SJSA1 (cell line): ENCODE measurements at places on chromosomes 5 and 9.
A peak's percentile ranks its signal among the peaks of the same experiment; 100 is the strongest.

GRCh38 chr9:128025736-128026135 lies 41.4 kb downstream of the NAIF1 start:
- DNase-seq, result no peak

GRCh38 chr5:150595466-150596031 lies 44.9 kb upstream of the SYNPO start:
- no peak for DNase-seq

DNA sequence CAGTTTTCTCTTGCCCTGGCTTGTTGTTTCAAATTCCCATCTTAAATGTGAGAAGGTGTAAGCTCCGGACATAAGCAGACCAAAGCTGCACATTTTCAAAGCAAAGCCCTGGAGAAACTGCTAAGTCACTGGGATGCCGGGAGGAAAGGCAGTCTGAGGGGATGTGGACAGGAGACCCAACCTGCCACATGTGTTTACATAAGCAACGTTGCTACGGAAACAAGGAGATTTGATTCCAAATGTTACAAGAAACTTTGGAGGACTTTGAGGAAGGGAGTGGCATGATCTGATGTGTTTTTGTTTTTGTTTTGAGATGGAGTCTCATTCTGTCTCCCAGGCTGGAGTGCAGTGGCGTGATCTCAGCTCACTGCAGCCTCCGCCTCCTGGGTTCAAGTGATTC lies 25.7 kb upstream of the INSYN2B start:
- DNase-seq, result no peak

- peak; percentile 42 for DNase-seq
These were observed 54.0 kb downstream of the CCDC171 start for GRCh38 chr9:15606643-15607472.

DNA sequence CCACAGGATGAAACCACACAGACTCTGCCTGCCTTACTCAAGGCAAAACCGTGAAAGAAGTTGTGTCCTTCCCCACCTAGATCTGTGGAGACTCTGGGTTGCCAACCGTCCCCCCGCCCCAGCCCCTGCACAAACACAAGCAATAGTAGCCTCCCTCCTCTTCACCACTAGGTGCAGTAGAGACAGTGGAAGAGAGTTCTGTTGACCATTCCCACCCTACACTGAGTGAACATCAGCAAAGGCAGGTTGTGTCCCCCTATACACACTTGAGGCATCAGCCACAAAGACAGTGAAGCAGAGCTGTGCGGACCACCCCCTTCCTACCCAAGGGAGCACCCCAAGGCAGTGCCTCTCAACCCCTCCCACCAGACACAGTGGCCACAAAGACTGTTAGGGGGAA lies 223.7 kb upstream of the NFIL3 start:
- no peak for DNase-seq

- DNase-seq, result no peak
These were observed 64.9 kb upstream of the ADAMTS19 start for GRCh38 chr5:129395247-129395646.

- DNase-seq, result no peak
These were observed 118.4 kb downstream of the CEP120 start for GRCh38 chr5:123304777-123305316.

DNA sequence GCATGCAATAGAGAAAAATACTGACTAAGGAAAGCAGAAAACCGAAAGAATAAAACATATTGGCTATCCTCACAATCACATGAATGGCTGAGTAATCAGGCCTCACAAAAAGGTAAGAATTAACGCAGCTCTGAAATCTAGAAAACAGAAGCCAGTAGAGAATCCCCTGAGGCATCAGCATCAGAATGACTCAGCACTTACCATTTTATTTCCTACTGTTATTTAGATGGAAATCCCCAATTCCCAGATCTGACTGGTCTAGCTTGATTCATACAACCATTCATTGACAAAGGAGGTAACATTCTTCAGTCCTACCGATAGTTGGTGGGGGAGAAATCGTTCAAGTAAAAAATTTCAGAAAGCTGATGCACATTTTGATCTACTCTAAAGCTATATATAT lies 1408.4 kb upstream of the WWC1 start:
- peak; percentile 24 for DNase-seq

- no peak for DNase-seq
These were observed 146.4 kb upstream of the SHB start for GRCh38 chr9:38215465-38215864.

- no peak for DNase-seq
These were observed 1709.0 kb upstream of the WWC1 start for GRCh38 chr5:166582416-166582815.

- no peak for DNase-seq
These were observed 45.6 kb downstream of the CFAP90 start for GRCh38 chr5:7805379-7805778.

GRCh38 chr5:40928886-40929448 lies 19.7 kb downstream of the C7 start:
- no peak for DNase-seq

GRCh38 chr5:80860924-80861613 lies 99.1 kb upstream of the RASGRF2 start:
- DNase-seq, result no peak

- no peak for DNase-seq
These were observed 48.9 kb downstream of the DYNC2I2 start for GRCh38 chr9:128607642-128608350.

- DNase-seq, result no peak
These were observed 75.9 kb upstream of the SEMA6A start for GRCh38 chr5:116650544-116650943.

GRCh38 chr5:848671-849111 lies 2.1 kb downstream of the ZDHHC11 start:
- DNase-seq, result peak; percentile 42

DNA sequence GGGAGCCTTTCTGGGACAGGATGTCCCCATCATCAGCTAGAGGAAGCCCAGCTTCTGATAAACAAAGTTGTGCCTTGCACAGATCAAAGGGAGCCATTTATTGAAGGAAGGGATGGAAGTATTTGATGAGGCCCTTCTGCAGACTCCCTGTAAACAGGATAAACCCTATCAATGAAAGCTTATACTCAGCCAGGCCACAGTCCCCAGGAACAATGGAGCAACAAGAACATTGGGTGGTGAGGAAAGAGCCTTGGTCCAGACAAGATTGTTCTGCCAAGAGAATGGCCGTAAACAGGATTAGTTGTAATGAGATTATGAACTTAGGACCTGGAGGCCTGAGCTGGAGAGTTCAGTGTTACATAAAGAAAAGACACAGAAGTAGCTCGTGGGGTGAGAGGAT lies 40.5 kb upstream of the LIFR start:
- no peak for DNase-seq

DNA sequence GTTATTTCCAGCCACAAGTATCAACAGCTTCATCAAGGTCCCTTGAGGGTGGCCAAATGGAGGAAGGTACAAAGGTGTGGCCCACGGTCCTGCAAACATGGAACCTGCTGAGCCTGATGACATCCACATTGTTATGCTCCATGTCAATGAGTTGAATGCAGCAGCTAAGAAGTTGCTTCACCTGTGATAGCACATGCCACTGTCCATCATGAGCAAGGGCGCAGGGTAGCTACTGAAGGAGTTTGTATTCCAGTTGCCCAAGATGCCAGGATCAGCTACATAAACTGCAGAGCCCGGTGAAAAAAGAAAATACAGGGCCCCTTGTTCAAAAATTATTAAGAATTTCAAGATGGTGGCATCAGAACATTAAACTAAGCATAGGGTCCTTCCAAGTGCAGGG lies 24.2 kb downstream of the LSM11 start:
- no peak for DNase-seq

DNA sequence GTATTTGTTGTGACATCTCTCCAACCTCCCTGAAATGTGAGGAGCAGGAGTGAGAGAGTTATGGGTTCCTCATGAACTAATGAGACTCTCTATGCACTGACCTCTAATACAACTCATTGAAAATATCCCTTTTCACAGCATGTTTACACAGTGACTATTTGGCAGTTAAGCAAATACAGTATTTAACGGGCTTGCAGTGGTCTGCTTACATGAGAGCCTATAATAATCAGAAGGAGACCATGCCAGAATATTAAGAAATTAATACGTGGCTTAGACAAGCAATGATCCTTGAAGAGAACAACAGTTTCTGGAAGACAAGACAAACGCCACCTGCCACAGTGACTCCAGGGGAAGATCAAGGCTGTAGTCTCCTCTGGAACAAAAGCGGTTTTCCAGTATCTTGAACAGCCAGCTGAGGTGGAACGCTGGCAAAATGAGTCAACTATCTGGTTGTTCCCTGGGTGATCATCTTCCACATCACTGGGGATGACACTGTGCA lies 424.5 kb downstream of the DMAC1 start:
- DNase-seq, result no peak

DNA sequence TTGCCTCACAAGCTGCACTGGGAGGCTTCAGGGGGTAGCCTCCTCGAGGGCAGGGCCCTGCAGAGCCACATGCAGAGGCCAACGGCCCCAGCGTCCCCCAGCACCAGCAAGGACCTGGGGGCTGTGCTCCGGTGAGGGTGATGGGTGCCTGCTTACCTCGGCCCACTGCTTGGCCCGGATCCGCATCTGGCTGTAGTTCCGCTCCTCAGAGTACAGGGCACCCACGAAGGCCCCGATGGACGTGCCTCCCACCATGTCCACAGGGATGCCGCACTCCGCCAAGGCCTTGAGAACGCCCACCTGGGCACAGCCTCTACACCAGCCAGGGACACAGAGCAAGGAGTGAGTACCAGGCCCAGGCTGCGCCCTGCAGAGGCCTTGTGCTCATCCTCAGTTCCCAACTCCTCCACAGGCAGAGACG lies 8.0 kb upstream of the NSMF start:
- DNase-seq, result no peak

DNA sequence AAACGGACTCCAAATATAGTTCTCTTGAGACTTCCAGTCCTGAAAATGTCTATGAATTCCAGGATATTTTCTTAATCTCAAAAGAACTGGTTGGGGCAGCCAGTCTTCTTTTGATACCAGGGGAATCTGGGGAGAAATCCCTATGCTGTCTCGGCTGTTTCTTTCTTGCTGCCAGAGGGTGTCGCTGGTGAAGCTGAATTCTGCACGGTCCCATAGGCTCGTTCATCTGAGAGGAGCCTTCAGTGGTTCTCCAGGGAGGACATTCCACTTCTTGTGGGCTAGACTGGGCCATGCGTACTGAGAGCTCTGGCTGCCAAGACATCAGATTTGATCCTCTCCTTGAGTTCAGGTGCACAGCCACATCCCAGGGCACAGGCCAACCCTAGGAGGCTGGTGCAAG lies 155.0 kb upstream of the CLINT1 start:
- DNase-seq, result no peak

DNA sequence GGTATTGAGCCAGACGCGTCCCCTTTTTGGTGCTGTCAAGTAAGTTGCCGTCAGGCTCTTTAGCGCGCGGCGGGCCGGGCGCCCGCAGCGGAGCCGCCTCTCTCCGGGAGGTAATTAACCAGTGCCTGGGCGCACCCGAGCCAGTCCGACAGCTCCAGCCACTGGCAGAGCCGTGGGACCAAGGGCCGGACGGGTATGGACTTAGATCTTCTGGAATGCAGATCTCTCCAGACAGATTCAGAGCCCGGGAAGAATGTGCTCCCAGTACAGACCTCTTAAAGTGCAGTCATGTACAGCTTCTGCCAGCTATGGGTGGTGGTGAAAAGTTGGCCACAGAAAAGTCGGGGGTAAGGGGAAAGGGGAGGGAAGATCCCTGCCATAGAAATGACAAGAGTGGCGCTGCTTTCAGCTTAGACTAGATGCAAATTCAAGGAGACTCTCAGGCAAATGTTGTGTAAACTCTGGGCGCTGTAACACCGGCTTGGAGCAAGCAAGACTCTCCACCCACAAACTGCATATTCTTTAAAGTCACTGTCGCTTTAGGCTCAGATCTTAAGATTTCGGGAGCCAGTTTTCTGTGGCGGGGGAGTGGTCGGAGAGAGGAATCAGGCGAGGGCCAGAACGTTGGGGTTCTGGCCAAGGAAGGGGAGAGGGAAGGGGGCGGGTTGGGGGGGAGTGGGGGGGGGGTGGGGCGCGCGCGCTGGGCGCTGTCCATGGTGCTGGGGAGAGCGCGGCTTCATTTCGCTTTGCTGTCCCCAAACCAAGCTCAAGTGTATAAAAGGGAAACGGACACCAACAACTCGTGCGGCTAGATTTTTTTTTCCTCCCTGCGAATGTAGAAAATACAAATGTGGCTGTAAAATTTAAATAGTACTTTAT lies 29.2 kb downstream of the NR2F1 start:
- peak; percentile 43 for DNase-seq

GRCh38 chr5:163505049-163505367 lies 411 bp upstream of the MAT2B start:
- DNase-seq, result no peak

DNA sequence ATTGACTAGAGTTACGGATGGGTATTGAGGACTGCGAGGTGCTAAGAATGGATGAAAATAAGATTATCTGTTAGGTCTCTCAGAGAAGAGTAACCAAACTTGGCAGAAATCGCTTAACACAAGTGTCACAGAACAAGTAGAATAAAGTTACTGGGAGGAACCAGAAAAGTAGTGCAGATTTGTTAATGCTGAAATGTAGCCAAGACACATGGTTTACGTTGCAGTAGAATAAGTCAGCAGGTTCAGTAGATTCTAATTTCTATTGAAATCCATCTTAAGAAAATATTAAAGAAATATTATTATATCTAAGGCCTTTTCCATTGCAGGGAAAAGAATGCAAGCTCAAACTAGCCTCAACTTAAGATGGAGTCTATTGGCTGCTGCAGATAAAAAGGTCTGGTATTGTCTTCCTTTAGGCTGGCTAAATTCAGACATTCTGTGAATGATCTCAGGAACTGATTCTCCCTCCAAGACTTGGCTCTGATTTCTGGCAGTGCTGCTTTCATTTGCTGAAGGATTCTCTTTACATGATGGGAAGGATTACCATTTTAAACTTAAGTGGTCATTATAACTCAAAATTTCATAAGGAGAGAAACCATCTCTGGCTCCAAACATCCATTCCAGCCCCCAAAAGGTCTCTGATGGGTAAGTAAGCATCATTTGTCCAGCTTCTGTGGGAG lies 314.9 kb downstream of the MARCHF11 start:
- DNase-seq, result no peak

DNA sequence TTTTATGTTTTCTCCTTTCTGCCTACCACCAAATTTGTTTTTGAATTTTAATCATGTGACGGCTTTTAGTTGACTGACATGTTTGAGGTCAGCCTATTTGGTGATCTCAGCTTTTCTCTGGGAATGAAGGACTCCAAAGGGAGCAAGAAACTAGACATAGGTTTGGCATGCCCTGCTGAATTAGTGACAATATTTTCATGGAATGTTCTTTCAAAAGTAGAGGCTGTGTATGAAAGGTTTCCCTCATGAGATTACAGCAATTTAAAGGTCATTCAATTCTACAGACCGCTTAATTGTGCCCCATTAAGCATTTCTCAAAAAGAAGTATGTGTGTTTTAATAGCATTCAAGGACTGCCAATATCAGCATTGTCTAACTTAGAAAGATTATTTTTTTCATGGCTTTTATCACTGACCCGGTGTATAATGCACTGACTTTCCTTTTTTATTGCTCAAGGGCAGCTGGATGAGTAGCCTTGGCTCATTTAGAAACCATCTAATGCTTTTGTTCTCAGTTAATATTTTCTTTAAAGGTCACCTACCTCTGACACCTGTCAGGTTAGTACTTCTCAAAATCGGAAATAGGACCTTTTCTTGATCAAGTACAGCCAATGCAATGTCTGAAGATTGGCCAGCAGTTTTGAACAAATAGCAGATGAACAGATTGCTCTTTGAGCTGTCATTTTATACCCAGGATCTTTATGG lies 8.1 kb upstream of the MLLT3 start:
- DNase-seq, result no peak
